H4 (cell line): ENCODE measurements at places on chromosomes 6 and 20.

- no peak for DNase-seq
These were observed 126.3 kb downstream of the C6orf118 start for GRCh38 chr6:165183071-165183470.

GRCh38 chr20:48965189-48965910 lies 43.8 kb downstream of the ARFGEF2 start:
- DNase-seq = no peak

DNA sequence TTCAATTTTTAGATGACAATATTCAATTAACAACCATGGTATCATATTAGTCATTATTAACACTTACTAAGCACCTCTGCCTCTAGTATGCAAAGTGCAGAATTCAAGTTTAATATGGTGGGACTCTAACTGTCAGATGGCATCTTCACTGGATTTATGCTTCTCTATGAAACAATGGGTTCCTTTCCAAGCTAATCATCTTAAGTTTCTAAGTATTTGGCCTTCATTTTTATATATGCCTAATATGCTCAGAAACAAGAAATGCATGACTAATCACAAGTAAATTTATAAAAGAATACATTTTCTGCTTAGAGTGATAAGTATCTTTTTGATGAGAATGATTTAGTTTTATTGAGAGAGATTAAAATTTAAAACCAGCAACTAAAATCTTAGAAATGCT lies 144.7 kb downstream of the HIVEP2 start:
- no peak for DNase-seq

- no peak for DNase-seq
These were observed 576.7 kb upstream of the CITED2 start for GRCh38 chr6:139951172-139951571.

DNA sequence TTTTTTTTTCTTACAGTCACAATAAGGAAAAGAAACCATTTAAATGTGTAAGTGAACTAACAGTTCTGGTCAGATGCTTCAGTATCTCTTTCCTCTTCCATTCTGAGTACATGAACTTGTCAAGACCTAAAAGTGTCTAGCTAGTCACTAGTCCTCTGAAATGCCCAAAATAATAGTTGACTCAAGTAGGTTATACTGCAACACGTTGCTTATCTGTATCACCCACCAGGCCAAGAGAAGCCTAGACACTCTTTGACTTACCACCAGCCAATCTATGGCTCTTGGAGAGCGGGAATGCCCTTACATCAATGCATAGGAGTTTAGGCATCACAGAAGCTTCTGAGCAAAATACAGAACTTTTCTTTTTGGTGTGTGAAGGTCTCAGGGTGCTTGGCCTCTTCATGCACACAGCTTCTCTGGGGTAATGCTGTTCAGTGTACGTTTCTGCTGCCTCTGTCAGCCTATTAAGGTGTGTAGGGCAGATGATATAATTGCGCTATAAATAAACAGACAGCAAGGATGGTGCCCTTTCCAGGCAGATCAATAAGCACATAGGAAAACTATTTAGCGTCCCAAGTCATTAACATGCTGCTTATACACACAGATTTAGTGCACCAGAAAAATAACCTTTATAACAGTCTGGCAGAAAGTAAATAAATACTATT lies 7.8 kb upstream of the GFOD1 start:
- DNase-seq = no peak

- no peak for DNase-seq
These were observed 87.0 kb downstream of the SGK1 start for GRCh38 chr6:134230940-134231339.
